CD4-positive, alpha-beta T cell (primary cell): ENCODE measurements at places on chromosomes 13 and 19. TPM values are rescaled to one million over a fixed set of nuclear protein-coding genes. Genes with fewer than 3 reads are reported as not detected.

KLK14 gene
- total RNA-seq: 0.22 TPM

ZNF69 gene
- 3.5 TPM for total RNA-seq

DLL3 gene
- total RNA-seq: not detected

C5AR1 gene
- 4.4 TPM for total RNA-seq

PEAK3 gene
- total RNA-seq: not detected

DIRAS1 gene
- not detected for total RNA-seq

CLIP3 gene
- total RNA-seq: 0.47 TPM

NAA16 gene
- total RNA-seq: 80.5 TPM

TMEM221 gene
- total RNA-seq: not detected

CD177 gene
- not detected for total RNA-seq

KCNN4 gene
- 9.7 TPM for total RNA-seq

GRCh38 chr13:60318186-60318585, 78.8 kb upstream of the TDRD3 start:
- H3K4me1 ChIP-seq: no peaks in the 10 kb centered on the region
- no peak overlapping the region for H3K27ac ChIP-seq
- H3K4me3 ChIP-seq: no peak overlapping the region
- no peak for DNase-seq
- H3K36me3 ChIP-seq: no peaks in the 10 kb centered on the region

DNA sequence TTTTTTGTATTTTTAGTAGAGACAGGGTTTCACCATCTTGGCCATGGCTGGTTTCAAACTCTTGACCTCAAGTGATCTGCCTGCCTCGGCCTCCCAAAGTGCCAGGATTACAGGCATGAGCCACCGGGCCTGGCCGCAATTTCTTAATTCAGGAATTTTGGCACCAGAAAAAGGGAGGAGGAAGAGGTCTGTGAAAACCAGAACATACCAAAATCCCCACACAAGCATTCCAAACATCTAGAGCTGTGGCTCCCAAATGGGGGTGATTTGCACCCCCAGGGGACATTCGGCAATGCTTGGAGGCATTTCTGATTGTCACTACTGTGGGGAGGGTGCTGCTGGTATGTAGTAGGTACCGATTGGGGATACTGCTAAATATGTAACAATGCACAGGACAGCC, 40.2 kb upstream of the ABCC4 start:
- no peaks in the 10 kb centered on the region for H3K4me1 ChIP-seq
- H3K4me3 ChIP-seq: no peak overlapping the region
- H3K27me3 ChIP-seq: no peaks in the 10 kb centered on the region
- DNase-seq: no peak
- H3K36me3 ChIP-seq: no peaks in the 10 kb centered on the region

DNA sequence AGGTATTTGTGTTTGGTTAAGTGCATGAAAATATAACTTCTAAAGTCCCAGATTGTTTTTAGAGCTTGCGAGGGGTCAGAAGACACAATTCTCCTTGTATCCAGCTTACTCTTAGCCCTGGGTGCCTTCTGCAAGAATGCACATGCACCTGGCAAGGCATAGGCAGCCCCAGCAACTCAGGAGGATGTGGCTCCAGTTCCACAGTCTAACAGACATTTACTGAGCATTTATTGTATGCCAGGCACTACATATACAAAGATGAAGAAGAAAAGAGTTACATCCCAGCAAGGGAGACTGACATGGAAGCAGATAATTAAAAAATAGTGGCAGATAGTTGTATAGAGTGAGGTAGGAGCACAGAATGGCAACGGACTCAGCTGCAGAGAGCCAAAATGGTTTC, 101.1 kb upstream of the FRY start:
- H3K4me3 ChIP-seq: no peak overlapping the region
- no peak for DNase-seq
- H3K27me3 ChIP-seq: no peaks in the 10 kb centered on the region

GRCh38 chr13:31859571-31859970, 120.2 kb downstream of the RXFP2 start:
- no peak for DNase-seq
- H3K27ac ChIP-seq: no peak overlapping the region
- no peaks in the 10 kb centered on the region for H3K27me3 ChIP-seq
- H3K36me3 ChIP-seq: no peaks in the 10 kb centered on the region
- H3K4me1 ChIP-seq: no peaks in the 10 kb centered on the region

GRCh38 chr13:28355822-28356371, 139.0 kb downstream of the FLT1 start:
- H3K36me3 ChIP-seq: no peaks in the 10 kb centered on the region
- H3K27ac ChIP-seq: no peak overlapping the region
- no peaks in the 10 kb centered on the region for H3K4me1 ChIP-seq
- H3K4me3 ChIP-seq: no peak overlapping the region

GRCh38 chr13:72204291-72204690, 337.3 kb upstream of the DACH1 start:
- no peaks in the 10 kb centered on the region for H3K36me3 ChIP-seq
- no peak for DNase-seq
